ENCODE measurements at places on chromosomes 13 and 19.

DNA sequence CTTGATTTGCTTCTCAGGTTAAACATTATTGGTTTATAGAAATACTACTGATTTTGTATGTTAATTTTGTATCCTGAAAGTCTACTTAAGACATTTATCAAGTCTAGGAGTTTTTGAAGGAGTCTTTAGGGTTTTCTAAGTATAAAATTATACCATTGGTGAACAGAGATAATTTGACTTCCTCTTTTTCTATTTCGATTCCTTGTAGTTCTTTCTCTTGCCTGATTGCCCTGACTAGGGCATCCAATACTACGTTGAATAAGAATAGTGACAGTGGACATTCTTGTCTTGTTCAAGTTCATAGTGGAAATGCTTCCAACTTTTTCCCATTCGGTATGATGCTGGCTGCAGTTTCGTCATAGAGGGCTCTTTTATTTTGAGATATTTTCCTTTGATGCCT is 807.5 kb upstream of the SLC10A2 start:
- no peak for DNase-seq

DNA sequence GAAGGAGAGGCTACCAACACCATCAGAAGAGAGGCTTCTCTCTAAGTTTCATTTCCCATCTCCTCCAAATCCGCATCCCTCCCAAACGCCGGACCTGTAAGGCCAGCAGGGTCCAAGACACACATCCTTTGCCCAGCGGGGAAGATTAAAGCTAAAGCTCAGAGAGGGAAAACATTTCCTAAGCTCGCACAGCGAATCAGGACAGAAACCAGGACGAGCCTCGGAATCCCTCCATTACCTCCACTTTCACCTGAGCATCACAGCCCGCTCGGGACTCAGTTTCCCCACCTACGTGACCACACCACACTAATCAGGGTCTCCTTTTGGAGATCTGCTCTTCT is 711 bp upstream of the FOSB start:
- no peak for DNase-seq

- DNase-seq: no peak
Measured at GRCh38 chr19:13962699-13963602, 10.6 kb downstream of the DCAF15 start.

- no peak for DNase-seq
Measured at GRCh38 chr13:36275190-36276002, 22.2 kb downstream of the CCDC169 start.

DNA sequence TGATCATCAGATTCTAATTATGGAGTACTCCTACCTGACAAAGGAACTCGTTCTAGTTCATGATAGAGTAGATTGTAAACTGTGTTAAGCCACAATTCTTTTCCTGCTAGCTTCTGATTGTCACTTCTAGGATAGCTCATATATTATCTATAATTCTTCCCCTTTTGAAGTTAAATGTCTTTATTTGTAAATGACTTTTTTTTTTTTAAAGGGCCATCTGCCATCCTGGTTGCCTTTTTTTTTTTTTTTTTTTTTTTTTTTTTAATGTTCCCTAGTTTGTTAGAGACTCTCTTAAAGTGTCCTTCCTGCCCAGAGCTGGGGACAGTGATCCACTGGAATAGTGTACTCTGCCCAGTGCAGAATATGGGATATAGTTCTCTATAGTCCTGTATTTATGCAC is 4.3 kb downstream of the CHAMP1 start:
- DNase-seq: no peak
